ENCODE measurements at places on chromosomes 3 and 15.
A peak's percentile ranks its signal among the peaks of the same experiment; 100 is the strongest.

GRCh38 chr3:158846803-158847451 is 45.1 kb downstream of the MFSD1 start:
- no peak for DNase-seq

DNA sequence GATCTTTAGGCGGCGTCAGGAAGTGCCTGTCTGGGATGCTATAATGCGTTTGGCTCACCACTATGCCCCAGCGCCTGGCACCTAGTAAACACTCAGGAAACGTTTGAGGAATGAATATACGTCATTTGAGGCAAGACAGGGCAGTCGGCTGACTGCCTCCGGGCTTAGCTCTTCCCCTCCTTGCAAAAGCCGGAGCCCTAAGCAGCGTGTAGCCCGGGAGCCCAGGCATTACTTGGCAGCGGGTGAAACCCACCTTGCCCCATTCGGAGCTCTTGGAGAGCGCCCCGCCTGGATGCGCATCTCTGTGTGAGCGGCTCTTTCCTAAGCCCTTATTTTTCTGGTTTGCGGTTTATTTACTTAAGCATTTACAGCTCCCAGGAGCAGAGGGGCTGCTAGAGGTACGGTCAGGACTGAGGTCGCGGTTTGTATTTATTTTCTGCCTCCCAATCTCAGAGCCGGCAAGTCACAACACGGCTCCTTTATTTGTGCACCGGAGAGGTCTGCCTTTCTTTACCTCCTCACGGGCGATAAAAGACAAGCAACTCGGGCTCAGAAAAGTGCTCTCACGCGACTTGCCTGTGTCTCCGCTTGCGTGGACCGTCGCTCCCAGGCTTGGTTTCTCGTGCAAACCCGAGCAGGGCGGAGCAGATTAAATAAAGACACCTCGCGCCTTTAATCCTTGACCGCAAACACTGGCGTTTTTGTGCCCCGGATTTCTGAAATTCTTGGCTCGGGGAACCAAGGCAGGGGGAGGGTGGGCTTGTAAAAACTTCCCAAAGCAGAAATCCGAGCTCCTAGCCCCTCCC is 737 bp upstream of the ITPR1 start:
- peak; percentile 51 for DNase-seq

GRCh38 chr3:191476066-191476772 is 15.3 kb downstream of the PYDC2 start:
- no peak for DNase-seq

- no peak for DNase-seq
Observed at GRCh38 chr3:16978234-16978920, 93.6 kb downstream of the PLCL2 start.

DNA sequence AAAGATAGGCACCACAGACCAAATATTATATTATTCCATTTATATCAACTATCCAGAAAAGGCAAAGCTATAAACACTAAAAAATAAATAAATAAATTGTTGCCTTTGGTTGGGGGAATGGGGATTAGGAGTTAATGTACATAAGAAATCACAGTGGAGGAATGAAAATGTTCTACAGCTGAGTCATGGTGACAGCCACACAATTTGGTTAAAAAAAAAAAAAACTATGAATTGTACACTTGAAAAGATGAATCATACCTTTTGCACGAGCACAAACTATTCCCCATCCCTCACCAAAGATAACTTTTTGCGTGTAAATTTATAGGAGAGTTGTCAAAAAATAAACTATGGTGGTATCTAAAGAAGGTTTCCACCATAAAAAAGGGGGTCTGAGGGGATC is 103.2 kb downstream of the TBC1D5 start:
- no peak for DNase-seq

- DNase-seq, result no peak
Observed at GRCh38 chr15:35667908-35668307, 121.9 kb upstream of the DPH6 start.

DNA sequence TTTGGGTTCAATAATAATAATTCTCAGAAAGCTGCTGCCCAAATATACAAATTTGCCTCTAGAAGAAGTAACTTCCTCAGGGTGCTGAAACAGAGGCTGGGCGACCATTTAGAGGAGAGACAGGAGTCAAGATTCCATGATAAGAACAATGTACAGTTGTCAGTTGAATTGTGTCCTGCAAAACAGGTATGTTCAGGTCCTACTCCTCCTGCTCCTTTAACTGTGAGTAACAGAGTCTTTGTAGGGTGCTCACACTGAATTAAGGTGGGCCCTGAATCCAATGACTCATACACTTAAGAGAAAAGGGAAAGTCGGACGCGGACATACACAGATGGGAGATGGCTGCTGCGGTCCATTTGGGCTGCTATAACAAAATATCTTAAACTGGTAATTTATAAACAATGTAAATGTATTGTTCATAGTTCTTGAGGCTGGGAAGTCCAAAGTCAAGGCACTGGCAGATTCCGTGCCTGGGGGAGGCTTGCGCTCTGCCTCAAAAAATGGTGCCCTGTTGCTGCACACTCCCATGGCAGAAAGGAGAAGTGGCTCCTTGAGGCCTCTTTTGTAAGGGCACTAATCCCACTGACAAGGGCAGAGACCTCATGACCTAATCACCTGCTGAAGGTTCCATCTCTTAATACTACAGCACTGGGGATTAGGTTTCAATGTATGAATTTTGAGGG is 55.1 kb downstream of the MB21D2 start:
- no peak for DNase-seq

DNA sequence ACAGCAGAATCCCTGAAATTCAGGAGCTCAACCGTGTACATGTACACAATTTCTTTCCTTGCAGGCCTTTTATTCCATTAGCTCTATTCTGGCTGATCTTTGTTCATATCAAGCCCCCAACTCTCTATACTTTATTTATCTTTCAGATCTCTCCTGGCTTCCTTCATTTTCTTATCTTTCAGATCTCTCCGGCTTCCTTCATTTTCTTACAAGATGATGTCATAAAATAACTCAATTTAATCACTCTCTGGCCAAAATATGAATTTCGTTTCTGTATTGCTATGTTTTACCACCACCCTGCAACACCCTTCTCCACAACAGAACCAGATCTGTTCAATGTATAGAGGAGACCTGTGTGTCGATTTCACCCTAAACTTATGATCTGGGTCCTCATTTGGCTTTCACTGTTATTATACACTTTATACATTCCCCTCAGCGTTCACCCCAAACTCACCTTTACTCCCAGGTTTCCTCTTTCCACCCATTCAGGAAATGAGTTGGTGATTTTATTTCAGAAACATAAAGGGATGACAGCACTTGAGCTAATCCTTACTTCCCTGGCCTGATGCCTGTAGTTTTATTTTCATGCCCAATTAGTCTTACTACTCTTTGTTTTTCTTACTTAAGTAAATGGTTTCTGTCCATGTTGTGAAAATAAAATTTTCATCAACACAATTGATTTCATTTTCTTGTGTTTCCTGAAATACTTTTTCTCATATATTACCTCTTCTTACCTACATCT is 195.5 kb downstream of the BCHE start:
- DNase-seq, result no peak

DNA sequence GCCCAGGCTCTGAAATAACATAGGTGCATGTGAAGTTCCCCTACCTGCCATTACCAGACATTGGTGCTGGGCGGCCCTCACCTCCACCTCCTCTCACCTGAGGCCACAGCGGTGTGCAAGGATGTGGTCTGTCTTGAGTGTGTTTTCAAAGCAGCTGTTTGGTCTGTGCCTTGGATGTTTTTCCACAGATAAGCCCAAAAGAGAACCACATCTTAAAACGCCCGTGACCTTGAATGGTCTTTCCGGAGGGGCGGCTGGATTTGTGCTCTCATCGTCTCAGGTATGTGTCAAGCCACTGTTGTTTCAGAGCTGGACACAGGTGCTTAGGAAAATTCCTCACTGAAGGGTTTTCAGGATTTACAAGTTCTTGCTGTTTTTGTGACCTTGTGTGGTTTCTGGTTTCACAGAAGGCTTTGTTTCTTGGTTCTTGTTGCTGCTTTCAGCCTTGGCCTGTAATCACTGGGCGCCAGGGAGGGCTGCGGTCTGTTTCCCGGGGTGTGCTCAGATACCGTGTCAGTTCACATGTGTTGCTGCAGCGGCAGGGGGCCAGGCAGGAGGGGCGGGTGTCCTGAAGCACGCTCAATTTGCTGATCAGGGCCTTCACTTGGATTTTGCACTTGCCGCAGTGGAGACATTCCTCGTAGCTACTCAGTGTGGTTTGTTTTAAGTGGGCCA is 128.4 kb downstream of the IGF1R start:
- DNase-seq, result peak; percentile 3

DNA sequence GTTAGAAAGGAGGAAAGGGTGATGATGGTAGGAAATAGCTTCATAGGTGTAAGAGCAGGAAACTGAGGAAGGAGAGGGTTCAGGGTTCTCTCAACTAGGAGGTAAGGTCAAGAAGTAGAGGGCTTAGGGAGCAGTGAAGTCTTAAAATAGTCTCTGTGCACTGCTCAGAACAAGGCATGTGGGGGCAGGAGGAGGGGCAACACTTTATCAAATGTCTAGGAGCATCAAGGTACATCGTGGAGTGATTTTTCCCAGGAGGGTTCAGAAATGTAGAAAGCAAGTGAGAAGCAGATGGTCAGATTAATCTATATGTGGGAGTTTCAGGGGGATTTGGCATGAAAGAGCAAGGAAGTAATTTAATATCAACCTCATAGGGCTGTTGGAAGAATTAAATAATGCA is 58.8 kb downstream of the TNIK start:
- DNase-seq, result no peak

- DNase-seq, result no peak
Observed at GRCh38 chr15:55695432-55695831, 47.5 kb downstream of the PRTG start.

GRCh38 chr3:193665370-193665989 is 72.5 kb downstream of the OPA1 start:
- DNase-seq, result peak; percentile 31

GRCh38 chr3:81886081-81886480 is 124.6 kb upstream of the GBE1 start:
- DNase-seq, result no peak

DNA sequence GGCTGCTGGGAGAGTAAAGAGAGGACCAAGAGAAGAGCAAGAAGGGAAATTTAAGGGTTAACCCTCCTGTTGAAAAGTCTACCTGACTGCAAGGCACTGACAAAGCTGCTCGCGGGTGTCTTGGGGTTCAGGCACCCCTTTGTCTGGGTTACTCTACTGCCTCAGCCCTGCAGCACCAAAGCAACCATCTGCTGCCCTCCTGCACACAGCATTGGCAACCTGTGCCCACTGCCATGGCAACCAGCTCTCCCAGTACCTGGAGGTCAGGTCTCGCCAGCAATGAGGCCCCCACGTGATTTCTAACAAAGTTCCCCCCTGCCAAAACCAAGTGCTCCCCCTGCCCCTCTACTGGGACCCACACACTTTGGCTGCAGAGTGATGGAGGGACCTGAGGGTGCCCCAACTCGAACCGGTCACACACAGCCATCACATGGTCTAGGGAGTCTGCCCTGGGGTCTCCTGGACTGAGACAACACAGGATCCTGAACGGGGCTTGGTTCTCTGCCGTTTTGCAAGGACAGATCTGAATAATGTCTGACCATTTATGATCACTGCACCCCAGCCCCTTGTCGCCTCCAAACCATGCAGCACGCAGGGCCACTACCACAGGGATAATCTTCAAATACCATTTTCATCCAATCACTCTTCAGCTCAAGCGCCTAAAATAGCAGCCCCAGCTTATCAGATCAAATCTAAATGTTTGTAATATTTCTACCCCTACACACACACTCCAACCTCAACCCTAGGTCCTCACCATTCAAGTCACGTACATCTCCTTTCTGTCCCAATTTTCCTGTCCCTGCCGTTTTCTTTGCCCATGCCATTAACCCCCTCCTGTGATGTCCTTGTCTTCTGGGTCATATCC is 50.7 kb downstream of the ADCY5 start:
- no peak for DNase-seq

DNA sequence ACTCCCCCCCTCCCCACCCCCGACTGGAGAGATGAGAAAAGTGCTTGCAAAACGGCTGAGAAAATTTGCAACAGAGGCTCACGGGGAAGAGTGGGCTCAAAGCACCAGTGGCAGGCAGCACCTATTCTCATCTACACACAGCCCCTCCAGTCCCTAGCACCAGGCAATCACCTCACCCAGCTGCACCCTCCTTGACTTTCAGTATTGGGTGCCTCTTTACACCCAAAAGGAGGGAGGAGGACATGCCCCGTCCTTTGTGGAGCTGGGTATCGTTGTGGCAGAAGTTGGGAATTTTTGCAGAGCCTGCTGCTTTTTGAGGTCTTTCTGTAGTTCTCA is 182.8 kb upstream of the TOPAZ1 start:
- no peak for DNase-seq

GRCh38 chr3:177932346-177932745 is 603.9 kb upstream of the KCNMB2 start:
- DNase-seq, result no peak
